ENCODE measurements at places on chromosomes 5 and 9.

DNA sequence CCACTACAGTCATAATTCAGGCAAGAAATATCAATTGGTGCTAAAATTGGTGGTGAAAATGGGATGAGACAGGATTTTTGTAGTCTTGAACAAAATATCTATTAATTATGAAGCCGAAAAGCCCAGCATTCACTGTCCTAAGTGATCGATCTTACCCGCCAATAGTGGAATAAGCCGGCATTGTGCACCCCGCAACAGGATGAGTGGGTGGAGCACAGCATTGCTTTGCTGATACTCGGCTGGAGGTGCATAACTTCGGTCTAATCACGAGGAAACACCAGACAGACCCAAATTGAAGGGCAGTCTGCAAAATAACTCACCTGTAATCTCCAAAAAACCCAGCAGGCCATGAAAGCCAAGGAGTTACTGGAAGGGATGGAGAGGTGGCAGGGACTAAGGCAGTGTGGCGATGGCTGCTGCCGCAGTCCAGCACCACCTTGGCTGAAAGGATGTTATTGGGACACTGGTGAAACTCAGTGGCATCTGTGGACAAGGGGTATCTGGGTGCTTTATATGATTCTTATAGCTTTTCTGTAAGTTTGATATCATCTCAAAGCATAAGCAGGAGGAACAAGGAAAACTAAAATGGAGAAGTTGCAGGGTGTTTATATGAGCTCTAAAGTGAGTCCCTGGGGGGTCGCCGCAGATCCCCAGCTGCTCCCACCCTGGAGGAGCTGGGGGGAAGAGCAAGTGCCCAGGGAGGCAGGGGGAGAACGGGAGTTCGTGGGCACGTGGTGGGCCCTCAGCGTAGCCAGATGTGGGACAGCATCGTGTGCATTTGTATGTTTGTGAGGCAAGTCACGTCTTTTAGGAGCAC lies 45.2 kb downstream of the AHRR start:
- no peak for DNase-seq

DNA sequence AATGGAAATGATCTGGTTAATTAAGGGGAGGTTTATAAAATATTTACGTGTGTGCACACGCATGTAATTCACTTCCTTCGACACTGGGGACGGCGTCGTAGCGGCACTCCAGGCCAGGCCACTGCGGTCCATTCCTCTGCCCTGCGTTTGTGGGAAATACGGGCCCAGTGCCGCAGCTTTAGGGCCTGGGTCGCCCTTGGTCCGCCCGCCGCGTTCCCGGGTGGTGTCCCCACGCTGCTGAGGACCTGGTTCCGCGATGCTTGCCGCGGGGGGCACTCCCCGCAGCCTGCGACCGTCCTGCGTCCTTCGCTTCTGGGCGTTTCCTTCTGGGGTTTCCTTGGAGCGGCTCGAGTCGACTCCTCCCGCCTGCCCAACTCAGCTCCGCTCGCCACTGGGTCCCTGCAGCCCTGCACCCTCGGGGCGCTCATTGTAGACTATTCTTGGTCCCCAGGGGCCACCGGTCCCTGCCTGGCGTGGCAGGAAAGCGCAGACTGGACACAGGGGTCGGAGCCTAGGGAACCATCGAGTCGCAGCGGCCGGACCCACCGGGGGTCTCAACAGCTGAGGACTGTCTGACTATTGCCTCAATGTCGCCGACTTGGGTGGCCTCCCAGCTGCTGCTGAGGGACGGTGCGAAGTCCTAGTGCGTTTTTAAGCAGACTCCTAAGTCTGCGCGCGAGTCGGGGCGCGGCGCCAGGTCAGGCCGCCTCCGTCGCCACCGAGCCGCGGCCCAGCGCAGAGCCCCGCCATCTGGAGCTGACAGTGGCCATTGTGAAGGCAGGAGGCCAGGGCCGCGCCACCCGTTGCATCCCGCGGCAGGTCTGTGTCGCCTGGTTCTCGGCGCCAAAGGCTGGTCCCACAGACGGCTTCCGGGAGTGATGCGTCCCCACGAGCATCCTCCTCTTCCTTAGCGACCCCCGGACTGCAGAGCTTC lies 4.4 kb upstream of the IRX1 start:
- no peak for DNase-seq

GRCh38 chr5:138386290-138386689 lies 33.8 kb downstream of the KDM3B start:
- DNase-seq, result no peak

DNA sequence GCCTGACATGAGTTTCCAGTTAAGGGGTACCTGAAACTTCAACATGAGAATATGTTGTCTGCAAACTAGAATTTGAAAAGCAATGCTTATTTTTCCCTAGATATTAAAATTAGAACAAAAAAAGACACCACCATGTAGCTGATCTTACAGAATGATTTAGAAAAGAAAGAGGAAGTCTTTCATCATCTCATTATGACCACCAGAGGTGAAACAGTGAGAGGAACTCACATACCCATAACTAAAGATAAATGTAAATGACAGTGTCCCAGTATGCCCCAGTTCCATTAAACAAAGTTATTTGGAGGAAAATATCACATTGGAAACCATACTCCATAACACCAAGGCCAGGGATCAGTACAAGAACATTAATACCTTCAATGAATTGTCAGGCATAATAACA lies 6.9 kb downstream of the TAF7 start:
- DNase-seq, result no peak

DNA sequence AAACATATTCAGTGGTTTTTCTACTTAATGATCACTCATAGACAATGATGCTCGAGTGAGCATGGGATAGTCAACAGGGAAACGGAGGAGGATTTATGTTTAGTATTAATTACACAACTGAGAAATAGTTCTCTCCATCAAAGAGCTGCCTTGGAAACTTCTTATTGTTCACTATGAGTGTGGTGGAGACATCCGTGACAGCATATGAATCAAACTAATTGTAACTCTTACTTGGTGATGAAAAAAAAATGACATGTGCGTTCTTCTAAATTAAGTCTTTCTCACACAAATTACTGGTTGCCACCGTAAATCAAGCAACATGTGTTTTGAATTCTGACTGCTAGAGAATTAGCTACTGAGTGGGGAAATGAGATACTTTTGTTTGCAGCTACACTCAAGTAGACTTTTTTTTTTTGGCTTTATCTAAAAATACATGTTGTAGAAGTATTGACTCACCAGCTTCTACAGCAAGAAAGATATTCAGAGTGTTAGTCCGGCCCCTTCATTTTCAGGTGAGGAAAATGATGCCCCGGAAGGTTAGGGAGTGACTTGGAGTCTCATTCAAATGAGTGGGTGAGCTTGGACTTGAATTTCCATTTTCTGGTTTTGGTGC lies 179.4 kb downstream of the CFAP90 start:
- DNase-seq, result no peak

- no peak for DNase-seq
Observed at GRCh38 chr9:115553060-115553773, 435.3 kb upstream of the TNC start.

DNA sequence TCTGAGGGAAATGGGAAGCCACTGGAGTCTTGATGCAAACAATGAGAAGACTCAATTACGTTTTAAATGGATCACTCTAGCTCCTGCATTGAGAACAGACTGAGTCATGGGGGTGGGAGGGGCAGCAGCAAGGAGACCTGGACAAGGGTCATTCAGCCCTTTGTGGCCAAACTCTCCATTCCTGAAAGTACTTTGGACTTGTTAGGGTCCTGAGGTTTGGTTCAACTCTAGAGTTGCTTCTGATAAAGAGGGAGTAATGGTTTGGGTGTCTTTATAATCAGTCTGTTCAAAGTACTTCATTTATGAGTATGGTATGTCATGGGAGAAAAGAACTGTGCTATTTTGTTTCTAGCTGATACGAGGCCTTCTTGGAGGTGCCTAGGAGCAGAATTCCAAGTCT lies 67.7 kb upstream of the SMIM32 start:
- DNase-seq, result no peak

DNA sequence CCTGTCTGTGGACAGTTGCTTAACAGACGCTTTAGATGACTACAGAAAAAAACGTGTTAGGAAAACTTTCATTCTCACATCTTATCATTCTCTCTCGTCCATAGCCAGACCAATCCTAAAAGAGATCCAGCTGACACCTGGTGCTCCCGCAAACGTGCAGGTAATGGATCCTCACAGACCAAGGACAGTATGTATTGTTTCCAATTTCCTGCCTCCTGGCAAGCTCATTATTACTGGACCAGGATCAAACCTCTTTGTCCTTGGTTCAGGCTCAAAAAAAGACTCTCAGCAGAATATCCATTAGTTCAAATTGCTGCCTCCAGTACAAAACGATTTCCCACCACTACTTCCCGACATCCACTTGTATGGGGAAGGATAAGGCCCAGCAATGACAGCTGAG lies 62.4 kb downstream of the SERINC5 start:
- DNase-seq, result no peak

GRCh38 chr9:31153250-31153840 lies 1231.1 kb upstream of the ACO1 start:
- no peak for DNase-seq

GRCh38 chr9:35611230-35611797 lies 6.3 kb downstream of the TESK1 start:
- DNase-seq, result peak; percentile 46

DNA sequence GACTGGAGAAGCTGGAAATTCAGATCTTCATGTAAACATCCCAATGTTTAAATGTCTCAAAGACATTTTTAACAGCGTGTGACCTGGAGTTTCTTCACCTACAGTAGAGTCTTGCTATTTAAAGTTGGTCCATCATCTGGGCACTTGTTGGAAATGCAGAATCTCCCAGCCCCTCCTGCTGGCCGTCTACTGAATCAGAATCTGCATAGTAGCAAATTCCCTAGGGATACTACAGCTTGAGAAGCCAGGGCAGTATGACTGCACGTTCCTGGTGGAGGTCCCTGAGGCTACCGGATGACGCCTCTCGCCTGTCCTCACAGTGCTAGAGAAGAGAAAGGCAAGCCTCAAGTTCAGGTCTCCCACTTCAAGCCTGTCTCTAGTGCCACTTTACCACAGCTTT lies 15.7 kb downstream of the SAP30L start:
- DNase-seq, result no peak

GRCh38 chr9:95506428-95506677 lies 10.4 kb downstream of the PTCH1 start:
- DNase-seq, result no peak

- peak; percentile 86 for DNase-seq
Observed at GRCh38 chr9:137277329-137278041, at the start of gene TOR4A. Gene TOR4A, plus strand, starts transcription at chr9:137277726. Its CDS starts 964 bp downstream, at chr9:137278690.

DNA sequence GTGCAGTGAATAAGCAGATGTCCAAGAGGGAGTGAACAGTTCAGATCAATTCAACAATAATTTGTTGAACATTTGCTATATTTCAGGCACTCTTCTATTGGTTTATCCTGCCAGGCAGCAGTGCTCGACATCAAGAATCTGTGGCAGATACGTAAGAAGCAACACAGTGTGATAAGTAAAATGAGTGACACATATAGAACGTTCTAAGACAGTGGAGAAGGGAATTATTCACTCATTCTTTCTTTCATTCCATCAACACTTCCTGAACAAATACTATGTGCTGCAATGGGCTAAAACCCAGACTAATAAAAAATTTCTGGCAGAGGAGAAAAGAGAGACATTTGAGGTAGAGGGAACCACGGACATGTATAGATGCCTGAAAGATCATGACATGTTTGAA lies 89.9 kb upstream of the GLIS3 start:
- DNase-seq, result no peak

GRCh38 chr9:98256756-98257155 lies 1.3 kb upstream of the TBC1D2 start:
- DNase-seq, result peak; percentile 51

- no peak for DNase-seq
Observed at GRCh38 chr5:165076686-165077085, 1571.3 kb downstream of the MAT2B start.

- peak; percentile 64 for DNase-seq
Observed at GRCh38 chr9:112793213-112793810, 42.8 kb downstream of the SNX30 start.

DNA sequence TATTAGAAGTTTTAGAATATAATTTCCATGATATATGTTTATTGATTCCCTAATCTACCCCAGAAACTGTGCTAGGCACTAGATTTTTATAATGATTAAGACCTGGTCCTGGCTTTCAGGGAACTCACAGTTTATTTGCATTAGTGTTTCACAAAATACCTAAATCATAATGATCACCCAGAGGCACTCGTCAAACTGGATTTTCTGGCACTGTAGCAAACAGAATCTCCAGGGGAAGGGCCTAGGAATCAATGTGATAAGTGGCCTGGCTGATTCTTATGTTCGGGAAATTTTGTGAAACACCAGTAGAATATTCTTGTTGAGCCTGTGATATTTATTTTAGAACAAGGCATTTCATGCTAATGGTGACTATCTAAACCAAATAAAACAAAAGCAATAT lies 37.4 kb upstream of the SRP19 start:
- DNase-seq, result no peak

- no peak for DNase-seq
Observed at GRCh38 chr5:144248015-144248414, 77.3 kb downstream of the KCTD16 start.

DNA sequence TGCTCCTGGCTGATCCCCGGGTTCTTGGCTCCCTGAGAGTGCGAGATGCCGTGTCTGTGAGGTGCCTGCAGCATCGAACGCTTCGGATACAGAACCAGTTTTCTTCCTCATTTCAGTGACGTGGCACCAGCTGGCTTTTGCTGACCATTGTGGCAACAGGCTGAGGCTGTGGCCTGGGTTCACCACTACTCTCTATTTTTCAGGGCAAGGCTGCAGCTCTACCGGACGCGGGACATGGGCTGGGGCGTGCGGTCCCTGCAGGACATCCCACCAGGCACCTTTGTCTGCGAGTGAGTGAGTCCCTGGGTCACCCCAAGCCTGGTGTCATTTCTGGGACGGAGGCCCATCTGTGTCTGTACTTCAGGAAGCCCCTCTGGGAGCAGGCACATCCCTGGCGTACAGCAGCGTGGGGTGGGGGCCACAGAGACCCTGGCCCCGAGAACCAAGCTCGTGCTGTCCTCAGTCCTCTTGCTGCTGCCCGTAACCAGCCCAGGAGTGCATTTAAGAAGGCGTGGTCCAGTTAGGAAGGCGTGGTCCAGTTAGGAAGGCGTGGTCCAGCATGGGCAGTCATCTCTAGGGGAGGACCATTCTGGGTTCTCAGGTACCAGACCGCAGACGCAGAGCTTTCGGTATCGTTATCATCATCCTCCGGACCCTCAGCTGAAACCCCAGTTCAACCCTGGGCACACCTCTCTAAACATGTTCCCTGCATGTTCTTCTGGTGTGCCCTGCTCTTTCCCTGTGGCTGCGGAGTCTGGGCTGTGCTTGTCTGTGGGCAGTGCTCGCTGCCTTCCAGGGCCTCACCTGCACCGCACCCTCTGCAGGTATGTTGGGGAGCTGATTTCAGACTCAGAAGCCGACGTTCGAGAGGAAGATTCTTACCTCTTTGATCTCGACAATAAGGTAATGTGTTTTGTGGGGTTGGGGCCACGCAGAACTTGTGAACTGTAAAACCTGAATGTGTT lies 60.1 kb upstream of the CACNA1B start:
- no peak for DNase-seq

- DNase-seq, result no peak
Observed at GRCh38 chr5:56100439-56101176, 105.8 kb upstream of the IL6ST start.
